ENCODE measurements at places on chromosomes 4 and X.
A peak's percentile ranks its signal among the peaks of the same experiment; 100 is the strongest.

- DNase-seq = no peak
These were observed 95.8 kb downstream of the NHSL2 start for GRCh38 chrX:72006461-72006860.

DNA sequence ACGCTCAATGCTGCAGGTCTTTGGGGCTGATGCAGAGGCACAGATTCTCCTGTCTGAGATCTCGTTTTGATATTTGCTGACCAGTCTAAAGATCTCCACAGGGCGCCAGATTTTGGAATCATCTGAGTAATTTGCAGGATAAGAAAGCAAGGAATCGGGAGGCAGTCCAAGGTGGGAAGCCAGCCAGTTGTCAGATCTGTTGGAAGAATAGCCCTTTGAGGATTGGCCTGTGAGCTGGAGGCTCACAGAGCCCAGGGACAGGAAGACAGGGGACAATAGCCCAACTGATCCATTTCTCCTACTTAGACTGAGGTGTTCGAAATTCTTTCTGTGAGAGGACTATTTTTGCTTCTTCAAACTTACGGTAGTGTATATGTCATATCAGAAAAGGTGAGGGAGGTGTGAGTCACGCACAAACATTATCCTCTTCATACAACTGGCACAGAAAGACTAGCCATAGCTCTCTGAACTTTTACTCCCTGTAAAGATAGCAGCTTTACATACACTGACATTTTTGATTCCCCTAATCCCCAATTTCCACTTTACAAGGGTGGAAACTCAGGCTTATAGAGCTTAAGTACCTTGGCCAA lies 8.8 kb downstream of the DIPK2B start:
- DNase-seq = no peak

DNA sequence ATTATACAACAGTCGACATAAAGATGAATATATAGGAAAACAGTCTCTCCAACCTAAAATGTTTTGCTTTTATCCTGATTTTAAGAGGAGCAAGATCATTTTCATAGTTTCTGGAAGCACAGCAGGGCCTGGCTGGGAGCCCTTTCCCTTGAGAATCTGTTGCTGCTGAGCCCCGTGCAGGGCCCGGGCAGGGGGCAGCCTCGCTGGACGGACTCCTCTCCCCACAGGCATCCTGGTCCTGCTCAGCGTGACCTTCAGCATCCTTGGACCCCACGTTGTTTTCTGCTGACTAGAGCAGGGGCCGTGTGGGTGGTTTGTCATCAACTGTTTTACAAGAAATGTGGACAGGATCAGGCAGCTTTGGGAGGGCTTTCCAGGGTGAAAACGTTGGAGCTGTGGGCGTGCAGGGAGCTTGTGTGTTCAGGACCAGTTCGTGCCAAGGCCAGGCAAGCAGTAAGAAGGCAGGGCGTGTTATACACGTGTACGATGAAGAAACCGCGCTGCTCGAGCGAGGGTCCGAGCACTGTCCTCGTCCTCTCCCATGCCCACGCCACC lies 25.0 kb downstream of the CPZ start:
- no peak for DNase-seq

- no peak for DNase-seq
These were observed 194.7 kb downstream of the DTHD1 start for GRCh38 chr4:36476135-36476534.

GRCh38 chrX:68889249-68889648 lies 60.4 kb downstream of the EFNB1 start:
- DNase-seq = no peak

DNA sequence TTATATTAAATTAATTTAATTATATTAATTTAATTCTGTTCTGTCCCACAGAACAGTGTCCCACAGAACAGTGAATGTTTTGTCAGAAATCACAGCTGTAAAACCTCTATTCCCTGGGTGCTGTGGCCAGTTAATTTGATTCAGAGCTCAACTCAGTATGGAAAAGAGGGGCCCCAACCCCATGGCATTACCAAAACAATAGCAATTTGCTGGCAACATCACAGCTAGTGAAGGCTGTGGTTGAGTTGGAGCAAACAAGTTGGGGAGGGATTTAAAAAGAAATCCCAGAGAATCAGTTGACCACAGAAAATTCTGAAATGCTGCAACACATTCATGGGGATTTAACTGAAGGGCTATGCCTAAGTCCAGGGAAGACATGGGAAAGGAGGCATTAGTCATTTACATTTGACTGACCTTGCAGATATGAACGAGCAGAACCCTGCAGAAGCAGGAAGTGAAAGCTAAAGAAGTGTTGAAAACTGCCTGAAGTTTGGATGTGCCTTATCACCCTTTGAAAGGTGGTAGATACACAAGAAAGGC lies 30.1 kb downstream of the PDHA2 start:
- no peak for DNase-seq

GRCh38 chr4:138766332-138766731 lies 249.2 kb upstream of the NOCT start:
- DNase-seq = no peak

GRCh38 chr4:7943211-7943610 lies 3.5 kb upstream of the AFAP1 start:
- DNase-seq = no peak

GRCh38 chrX:29726811-29727210 lies 488.6 kb upstream of the MAGEB2 start:
- DNase-seq = no peak

DNA sequence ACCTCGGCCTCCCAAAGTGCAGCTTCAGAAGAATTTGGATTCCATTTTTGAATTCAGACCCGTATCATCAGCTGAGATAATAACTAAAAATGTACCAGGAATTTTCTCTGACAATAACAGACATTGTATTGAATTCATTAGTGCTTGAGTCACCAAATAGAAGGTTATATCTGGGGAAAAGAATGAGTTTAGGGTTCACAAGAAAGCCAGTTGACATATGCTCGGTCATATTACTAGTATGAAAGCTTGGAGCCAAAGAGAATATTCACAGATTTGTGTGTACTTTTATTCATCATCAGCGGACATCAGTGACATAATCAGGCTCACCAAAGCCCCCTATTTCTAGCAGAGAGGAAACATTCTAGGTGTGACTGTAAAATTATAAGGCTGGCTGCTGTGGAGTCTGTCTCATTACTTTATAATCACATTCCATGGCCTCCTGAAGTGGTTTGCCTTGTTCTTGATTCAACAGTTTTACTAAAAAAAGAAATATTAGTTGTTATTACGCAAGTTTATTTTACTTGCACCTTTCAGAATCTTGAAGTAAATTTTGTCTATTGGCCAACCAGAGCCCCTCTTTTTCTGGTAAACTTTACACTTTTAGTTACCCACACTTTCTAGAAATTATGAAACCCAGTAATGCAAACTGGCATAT lies 14.6 kb upstream of the DCTD start:
- peak; percentile 46 for DNase-seq

- DNase-seq = no peak
These were observed 49.8 kb downstream of the PDHA2 start for GRCh38 chr4:95889662-95890061.

DNA sequence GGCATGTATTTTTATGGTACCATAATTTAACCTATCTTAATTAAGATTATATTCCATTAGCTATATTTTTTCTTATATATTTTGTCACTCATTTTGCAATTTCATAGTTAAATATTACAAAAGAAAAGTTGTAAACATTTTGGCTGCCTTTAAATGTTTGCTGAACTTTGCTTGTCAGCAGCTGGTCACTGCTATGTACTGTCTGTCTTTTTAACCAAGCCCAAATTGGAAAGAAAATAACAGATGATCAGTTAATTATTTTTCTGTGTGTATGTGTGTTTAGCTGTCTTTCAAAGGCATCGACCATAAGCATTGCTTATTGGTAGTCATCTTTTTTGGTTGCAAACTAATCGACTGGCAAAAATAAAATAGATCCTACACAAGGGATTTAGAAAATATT lies 54.4 kb upstream of the SMAD1 start:
- no peak for DNase-seq

GRCh38 chrX:136608295-136608933 lies 39.5 kb upstream of the CD40LG start:
- DNase-seq = peak; percentile 2

All from GM03348 (cell line).